ENCODE measurements at places on chromosomes 6 and 20.

- no peak for DNase-seq
Measured at GRCh38 chr20:60984666-60985065, 267.4 kb upstream of the CDH4 start.

DNA sequence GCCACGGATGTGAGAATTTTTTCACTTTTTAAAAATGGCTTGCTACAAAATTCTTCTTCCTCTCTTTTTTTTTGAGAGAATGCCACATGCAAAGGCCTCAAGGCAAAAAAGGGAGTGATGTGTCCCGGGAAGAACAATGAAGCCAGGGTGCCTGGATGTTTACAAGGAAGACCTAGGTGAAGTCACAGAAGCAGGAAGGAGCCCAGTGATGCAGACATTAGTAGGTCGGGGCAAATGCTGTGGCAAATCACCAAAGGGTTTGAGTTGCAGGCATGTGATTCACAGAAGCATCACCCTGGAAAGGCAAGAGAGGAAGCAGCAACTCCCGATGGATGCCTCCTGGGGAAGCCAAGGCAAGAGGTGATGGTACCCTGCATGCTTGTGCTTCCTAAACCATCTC, 46.8 kb downstream of the FARS2 start:
- no peak for DNase-seq

DNA sequence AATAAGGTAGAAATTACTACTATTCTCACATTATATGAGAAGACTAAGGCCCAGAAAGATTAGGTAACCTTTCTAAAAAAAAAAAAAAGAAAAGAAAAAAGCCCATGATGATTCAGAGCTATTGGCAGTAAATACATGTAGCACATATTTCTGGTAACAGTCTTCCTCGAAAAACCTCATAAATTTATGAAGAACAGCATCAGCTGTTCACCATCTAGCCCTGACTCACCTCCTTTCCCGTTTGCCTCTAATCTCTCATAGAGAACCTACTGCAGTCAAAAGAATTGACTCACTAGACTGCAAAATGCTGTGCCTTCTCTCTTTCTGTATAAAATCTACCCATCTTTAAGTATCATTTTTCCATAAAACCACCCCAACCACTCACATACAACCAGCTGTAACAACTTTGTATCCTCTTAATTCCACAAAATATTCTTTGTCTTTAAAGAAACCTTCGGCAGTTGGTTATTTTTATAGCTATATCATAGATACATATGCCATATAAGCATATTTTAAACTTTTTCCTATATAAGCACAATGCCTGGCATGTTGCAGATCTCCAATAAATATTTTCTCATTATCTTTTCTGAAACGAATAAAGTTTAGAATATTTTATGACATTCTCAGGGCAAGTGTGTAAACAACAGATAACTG, 152.7 kb upstream of the ENPP5 start:
- DNase-seq: peak; percentile 33

DNA sequence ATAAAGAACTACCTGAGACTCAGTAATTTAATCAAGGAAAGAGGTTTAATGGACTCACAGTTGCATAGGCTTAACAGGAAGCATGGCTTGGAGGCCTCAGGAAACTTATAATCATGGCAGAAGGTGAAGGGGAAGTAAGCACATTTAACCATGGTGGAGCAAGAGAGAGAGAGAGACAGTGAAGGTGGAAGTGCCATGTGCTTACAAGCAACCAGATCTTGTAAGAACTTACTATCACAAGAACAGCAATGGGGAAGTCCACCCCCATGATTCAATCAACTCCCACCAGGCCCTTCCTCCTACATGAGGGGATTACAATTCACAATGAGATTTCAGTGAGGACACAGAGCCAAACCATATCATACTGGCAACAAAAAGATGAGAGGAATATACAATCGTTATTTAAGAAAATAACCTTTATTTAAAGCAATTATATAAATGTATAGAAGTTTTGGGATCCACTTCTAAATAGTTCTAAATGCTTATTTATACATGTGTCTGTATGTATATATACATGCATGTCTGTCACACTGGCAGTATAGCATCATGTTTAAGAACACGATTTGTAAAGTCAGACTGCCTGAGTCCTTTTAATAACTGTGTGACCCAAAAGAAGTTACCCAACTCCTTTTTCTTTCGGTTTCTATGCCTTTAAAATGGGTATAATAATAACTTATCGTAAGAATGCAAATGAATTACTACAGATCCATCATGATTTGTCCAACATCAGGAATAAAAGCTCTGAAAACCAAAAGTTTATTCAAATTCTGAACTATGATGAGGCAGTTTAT, 255.7 kb upstream of the THEMIS start:
- DNase-seq: no peak

GRCh38 chr6:5095236-5095635, 10.1 kb downstream of the PPP1R3G start:
- DNase-seq: no peak

DNA sequence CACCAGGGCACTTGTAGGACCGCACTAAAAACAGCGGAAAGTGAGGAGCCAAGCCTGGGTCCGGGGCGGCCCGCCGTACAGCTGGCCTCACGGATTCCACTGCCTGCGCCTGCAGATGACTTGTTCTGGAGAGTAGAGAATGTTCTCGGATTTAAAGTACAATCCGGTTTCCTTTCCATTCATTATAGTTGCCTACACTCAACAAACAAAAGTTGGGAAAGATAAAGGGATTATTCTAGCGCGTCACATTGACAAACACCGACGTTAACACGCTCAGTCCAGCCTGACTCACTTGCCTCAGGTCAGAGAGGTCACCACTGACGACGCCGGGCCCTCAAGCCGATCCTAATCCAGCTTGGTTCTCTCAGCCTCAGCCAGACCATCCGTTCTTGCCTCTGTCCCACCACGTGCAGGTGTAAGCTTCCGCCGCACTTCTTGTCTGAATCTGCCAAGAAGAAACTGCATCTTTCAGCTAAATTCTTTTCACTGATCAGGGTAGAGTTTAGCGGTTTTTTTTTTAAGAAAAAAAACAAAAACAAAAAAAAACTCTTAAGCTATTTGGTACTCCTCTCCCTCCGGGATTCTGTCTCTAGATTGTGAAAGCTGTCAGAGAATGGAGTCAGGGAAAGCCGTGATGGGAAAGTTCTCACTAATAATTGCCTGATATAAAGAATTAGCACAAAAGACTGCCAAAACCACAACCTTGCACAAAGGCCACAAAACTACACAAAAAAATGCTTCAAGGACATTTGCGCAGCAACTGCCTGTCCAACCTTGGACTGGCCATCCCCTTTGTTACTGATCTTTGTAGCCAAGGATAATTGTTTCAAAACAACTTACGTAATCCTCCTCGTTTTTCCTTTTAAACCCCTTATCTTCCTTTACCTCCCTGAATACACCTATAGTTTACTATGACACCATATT, 1.1 kb upstream of the PHF10 start:
- DNase-seq: peak; percentile 42

GRCh38 chr6:63448229-63448628, 124.1 kb upstream of the LOC128125822 start:
- DNase-seq: no peak

GRCh38 chr6:169164451-169164850, 89.2 kb downstream of the THBS2 start:
- DNase-seq: no peak

DNA sequence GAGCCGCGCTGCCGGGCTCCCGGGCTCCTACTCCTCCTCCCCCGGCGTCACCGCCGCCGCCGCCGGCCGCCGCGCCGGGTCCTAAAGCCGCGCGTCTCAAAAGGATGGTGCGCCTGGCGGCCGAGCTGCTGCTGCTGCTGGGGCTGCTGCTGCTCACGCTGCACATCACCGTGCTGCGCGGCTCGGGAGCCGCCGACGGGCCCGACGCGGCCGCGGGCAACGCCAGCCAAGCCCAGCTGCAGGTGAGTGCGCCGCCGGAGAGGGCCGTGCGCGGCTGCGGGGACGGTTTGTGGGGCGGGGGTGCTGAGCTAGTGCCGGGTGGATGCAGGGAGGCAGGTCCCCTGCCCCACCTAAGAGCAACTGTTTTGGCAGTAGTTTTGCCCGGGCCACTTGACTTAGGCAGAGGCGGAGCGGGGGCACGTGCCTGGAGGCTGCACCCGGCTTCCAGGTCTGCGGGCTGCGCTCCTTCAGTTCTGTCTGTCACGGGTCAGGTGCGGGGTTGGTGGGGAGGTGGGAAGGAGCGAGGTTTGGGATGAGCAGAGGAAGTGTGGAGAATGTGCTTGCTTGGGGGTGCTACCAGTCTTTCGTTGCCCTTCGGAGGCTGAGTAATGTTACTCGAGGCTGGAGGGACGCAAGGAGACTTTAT, 722 bp downstream of the ISM1 start:
- DNase-seq: peak; percentile 76

GRCh38 chr6:7899101-7899888, 11.3 kb downstream of the TXNDC5 start:
- DNase-seq: no peak

DNA sequence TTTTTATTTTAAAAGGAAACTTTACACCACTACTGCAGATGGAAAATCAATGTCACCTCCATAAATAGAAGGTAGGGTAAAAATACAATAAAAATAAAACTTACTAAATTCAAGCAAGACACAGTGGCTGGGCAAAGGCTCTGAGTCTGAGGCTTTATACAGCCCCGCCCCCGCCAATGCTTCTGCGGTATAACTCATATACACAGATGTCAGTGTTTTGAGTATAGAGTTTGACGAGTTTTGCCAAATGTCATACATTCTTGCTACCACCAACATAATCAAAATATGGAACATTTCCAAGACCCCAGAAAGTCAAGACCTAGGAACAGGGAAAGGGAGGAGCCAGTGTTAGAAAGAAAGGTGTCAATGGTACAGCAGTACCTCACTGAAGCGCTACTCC, 12.8 kb downstream of the NFATC2 start:
- peak; percentile 92 for DNase-seq

GRCh38 chr20:11195899-11196558, 522.2 kb upstream of the JAG1 start:
- DNase-seq: no peak

GRCh38 chr6:18595774-18596530, 208.8 kb downstream of the RNF144B start:
- DNase-seq: peak; percentile 40

DNA sequence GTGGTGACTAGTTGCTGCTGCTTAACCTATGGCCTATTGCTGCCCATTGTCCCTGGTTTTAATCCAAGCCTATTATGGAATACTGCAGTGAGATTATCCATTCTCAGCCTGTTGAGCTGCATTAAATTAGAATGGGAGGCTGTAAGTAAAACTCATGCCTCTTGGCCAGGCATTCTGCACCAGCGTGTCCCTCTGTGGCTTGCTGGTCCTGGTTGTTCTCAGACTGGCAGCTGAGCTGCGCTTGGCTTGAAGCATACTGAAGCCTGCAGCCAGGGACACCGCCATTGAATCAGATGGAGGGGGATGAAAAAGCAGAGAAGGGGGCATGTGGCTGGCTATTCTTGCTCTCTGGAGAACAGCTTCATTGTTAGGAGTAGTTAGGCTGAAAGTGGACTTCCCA, 15.6 kb downstream of the LRRN4 start:
- DNase-seq: no peak
